Activated CD4-positive, alpha-beta memory T cell treated with anti-CD3 and anti-CD28 coated beads, Interleukin-2, amount 10 ng/mL, durations not matched to agents 7 days and 5 days (primary cell): ENCODE measurements at places on chromosomes 1 and 21. TPM values are rescaled to one million over a fixed set of nuclear protein-coding genes. Genes with fewer than 3 reads are reported as not detected.
A peak's percentile ranks its signal among the peaks of the same experiment; 100 is the strongest.

The PRAMEF6 gene
- total RNA-seq, result not detected

- DNase-seq, result no peak
Observed at GRCh38 chr1:27865821-27866220, 6.5 kb upstream of the THEMIS2 start.

GRCh38 chr1:210477328-210477924 lies 148.7 kb downstream of the HHAT start:
- DNase-seq, result no peak

GRCh38 chr21:45294509-45295291 lies 7.0 kb upstream of the POFUT2 start:
- peak; percentile 14 for DNase-seq

The F13B gene
- not detected for total RNA-seq

DNA sequence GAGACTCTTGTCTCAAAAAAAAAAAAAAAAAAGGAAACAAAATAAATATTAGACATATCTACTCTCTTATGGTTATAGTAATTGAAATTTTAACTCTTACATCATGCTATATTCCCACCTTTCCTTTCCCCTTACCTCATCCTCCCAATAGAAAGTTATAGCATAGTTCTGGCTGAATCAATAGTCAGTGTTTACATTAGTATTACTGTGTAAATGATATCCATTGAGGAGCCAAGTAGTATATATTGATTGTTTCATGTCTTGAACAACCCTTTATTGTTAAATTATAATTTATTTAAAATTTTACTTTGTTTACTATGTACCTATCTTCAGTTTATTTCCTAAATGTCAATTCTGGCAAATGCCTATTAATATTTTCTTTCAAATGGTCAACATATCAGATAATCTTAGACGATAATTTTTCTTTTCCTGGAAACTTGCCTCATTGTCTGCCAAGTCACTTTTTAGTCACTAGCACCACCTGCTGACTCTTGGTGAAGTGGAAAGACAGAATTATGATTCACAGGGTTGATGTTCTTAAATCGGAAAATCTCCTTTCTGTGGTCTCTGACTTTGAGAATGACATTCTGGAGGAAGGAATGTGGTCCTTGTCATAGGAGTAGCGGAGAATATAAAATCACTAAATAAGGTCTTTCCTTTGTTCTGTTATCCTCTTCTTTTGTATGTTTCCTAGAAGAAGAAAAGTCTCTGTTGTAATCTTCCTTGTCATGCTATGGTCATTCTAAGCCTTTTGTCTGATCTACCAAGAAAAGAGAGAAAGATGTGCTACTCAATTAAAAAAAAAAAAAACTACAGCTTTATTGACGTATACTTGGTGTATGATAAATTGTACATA lies 8.6 kb downstream of the HJV start:
- peak; percentile 62 for DNase-seq

The HYI gene
- total RNA-seq, result 16.8 TPM

GRCh38 chr1:158121604-158122254 lies 59.0 kb upstream of the CD1D start:
- no peak for DNase-seq

- DNase-seq, result no peak
Observed at GRCh38 chr1:226082959-226083301, 20.4 kb downstream of the H3-3A start.

DNA sequence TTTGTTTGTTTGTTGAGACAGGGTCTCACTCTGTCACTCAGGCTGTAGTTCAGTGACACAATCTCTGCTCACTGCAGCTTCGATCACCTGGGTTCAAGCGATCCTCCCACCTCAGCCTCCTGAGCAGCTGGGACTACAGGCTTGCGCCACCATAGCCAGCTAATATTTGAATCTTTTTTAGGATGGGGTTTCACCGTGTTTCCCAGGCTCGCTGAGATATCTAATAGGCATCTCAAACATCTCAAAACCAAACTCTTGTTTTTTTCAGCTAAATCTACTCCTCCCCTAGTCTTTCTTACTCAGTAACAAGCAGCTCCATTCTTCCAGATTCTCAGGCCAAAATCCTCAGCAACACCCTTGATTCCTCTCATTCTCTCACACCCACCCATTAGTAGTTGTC lies 22.0 kb upstream of the SRRM1 start:
- DNase-seq, result no peak

DNA sequence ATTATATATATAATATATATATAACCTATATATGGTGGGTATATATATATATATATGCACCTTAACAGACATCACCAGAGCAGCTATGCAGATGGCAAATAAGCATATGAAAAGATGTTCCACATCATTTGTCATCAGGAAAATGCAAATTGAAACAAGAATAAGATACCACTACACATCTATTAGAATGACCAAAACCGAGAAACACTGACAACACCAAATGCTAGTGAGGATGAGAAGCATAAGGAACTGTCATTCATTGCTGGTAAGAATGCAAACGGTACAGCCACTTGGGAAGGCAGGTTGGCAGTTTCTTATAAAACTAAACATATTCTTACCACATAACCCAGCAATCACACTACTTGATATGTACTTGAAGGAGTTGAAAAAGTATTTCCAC lies 219.8 kb upstream of the PRMT6 start:
- no peak for DNase-seq

GRCh38 chr1:87400813-87401212 lies 72.1 kb downstream of the LMO4 start:
- DNase-seq, result no peak

The LCE3D gene
- total RNA-seq, result not detected

The WDR47 gene
- total RNA-seq, result 10.6 TPM

- no peak for DNase-seq
Observed at GRCh38 chr1:59188413-59189213, 108.3 kb upstream of the FGGY start.

- DNase-seq, result no peak
Observed at GRCh38 chr1:22250724-22251123, 107.8 kb upstream of the WNT4 start.

The KRTAP10-8 gene
- total RNA-seq, result not detected

- no peak for DNase-seq
Observed at GRCh38 chr21:41715649-41716281, 51.1 kb downstream of the RIPK4 start.

GRCh38 chr1:84698151-84699110 lies 8.2 kb upstream of the SSX2IP start:
- no peak for DNase-seq

The SPRR5 gene
- total RNA-seq, result not detected

The CYYR1 gene
- not detected for total RNA-seq

The MROH9 gene
- total RNA-seq, result not detected

- DNase-seq, result no peak
Observed at GRCh38 chr1:168480997-168481396, 62.8 kb downstream of the XCL2 start.

The MYOG gene
- not detected for total RNA-seq

DNA sequence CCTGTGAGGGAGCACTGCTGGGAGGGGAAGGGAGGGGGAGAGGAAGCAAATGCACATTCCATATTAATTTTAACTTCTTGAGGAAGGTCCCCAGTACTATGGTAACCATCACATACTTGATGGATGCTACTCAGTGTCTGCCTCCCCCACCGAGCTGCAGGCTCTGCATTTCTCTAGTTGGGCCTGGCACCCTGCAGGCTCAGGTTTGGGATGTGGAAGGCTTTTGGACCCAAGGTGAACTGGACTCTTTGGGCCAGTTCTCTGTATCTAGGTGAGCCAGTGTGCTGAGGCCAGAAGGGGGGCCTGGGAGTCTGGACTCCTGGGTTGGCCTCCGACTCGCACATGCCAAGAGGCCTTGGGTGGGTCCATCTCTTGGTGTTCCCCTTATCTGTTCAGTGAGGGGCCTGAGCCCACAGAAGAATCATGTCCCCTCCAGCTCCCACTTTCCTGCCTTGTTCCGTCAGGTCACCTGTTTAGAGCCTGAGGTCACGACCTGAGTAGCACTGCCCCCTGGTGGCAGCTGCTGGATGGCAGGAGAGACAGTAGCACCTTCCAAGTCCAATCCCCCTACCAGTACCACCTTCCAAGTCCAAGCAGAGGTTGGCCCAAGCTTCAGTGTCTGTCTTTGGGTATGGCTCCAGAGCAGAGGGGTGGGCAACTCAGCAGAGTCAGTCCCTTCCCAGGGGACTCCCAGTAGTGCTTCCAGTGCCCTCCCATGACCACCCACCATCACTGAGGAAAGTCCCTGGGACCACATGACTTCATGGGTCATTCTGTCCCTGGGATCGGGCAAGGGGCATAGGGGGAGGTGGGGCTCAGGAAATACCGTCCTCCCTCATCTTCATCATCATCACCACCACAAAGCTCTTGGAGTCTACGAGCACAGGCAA lies 241.8 kb downstream of the TRABD2B start:
- peak; percentile 65 for DNase-seq

The OR2T29 gene
- not detected for total RNA-seq

The BNIPL gene
- total RNA-seq, result 1.2 TPM

- no peak for DNase-seq
Observed at GRCh38 chr1:6991266-6991665, 206.0 kb downstream of the CAMTA1 start.

DNA sequence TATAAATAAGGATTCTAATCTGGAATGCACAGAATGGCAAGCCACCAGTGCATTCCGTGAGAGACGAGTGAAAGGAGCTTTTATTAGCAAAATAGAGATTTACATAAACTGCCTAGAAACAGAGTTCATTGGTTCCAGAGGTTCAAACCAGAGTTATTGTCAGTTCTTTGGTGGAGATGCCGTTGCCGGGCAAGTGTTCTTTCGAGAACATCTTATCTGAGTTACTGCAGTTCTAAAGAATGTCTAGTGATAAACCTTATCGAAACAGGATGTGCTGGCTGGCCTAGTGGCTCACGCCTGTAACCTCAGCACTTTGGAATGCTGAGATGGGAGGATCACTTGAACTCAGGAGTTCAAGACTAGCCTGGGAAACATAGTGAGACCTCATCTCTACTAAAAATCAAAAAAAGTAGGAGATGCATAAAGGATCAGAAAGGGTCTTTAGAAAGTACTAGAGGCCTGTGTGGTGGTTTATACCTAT lies 19.9 kb upstream of the EVI5 start:
- DNase-seq, result no peak

The OR10X1 gene
- not detected for total RNA-seq

- no peak for DNase-seq
Observed at GRCh38 chr21:24844671-24845070, 762.6 kb downstream of the MRPL39 start.

The WDR77 gene
- total RNA-seq, result 26.3 TPM

- DNase-seq, result no peak
Observed at GRCh38 chr21:44301961-44302406, 2.1 kb downstream of the PFKL start.

- no peak for DNase-seq
Observed at GRCh38 chr1:168949672-168950071, 156.8 kb upstream of the ATP1B1 start.
